ENCODE measurements at places on chromosomes 2 and 18. TPM values are rescaled to one million over a fixed set of nuclear protein-coding genes. Genes with fewer than 3 reads are reported as not detected.

Gene TCF4
- total RNA-seq, result 86.7 TPM

Gene TRIM54
- 0.18 TPM for total RNA-seq

Gene UGT1A5
- 21.3 TPM for total RNA-seq

Gene TSGA10
- 19.9 TPM for total RNA-seq

Gene KCNIP3
- total RNA-seq, result 6.2 TPM

Gene FEV
- not detected for total RNA-seq

Gene LBX2
- 0.36 TPM for total RNA-seq

Gene REEP1
- total RNA-seq, result 15.5 TPM

Gene TYW5
- 11.1 TPM for total RNA-seq

DNA sequence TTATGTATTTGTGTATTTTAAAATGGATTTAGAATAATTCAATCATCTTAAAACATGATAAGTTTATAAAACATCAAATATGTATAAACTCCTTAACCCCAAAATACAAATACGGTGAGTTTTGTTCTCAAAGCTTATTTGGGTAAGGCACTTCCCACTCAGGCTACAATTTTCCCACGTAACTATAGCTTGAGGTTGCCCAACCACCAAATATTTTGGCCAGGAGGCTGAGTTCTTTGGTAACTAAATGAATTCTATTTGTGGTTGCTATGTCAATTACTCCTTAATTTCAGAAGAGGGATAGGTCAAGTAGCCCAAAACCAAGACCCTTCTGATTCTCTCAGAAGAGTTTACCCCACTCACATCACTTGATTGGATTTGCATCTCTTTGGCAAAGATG, 70.4 kb downstream of the MYL12B start:
- no peak for DNase-seq

- DNase-seq, result no peak
These were observed 37.2 kb downstream of the AGPS start for GRCh38 chr2:177429688-177430325.

DNA sequence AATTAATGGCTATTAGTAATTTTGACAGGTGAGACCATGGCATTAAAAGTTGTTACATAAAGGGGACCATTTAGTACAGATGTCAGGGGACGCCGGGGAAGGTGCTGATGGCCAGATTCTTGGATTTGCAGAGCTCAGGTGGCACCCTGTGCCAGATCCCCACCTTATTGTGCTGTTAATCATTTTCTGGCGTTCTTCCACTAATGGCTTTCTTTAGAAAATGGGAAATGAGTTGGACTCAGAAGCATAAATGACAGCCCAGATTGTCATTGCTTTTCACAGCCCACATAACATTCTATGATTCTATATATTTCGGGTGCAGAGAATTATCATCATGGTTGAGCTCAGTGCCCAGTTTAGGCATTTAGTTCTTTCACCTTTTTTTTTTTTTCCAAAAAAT, 257.2 kb upstream of the TCF4 start:
- no peak for DNase-seq

DNA sequence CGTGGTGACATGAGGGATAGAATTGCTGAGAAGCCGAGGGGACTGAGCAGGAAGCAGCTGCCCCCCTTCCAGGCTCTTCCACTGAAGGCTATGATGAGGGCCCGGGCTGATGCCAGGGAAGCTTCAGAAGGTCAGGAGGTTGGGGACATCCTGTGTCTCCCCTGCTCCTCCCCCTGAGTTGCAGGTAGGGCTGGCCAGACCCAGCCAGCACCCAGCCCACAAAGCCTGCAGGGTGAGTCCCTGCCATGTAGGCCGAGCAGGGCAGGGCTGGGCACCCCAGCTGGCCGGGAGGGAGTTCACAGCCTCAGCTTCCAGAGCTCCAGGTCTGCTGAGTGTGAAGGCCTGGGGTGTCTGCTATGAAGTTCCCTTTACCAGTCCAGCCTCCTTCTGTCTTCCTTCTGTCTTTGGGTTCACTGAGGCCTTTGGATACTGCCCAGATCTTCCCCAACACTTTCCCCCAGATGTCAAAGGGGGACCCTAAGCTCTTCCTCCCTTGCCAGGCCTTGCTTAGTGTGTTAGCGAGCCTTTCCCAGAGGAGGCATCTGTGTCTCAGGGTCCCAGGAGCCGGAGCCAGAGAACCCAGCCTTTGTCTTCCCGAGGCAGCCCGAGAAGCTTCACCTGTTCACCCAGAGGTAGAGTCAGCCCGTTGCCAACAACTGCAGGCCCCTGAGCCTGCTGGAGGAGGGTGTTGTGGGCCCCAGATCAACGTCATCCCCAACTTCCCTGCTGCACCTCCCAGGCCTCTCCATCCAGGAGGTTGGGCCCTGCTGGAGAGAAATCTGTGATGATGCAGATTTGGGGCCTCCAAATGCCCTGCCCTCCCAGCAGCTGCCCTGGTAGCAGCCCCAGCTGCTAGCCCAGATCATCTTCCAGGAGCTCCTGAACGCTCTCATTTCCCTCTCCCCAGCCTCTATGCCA, 3.6 kb upstream of the NCL start:
- no peak for DNase-seq

- DNase-seq, result no peak
These were observed 66.8 kb upstream of the STPG4 start for GRCh38 chr2:47221946-47222345.

- DNase-seq, result no peak
These were observed 36.6 kb upstream of the ID2 start for GRCh38 chr2:8645176-8645831.

- DNase-seq, result no peak
These were observed 68.8 kb downstream of the GLI2 start for GRCh38 chr2:120804459-120804858.

- no peak for DNase-seq
These were observed 129.5 kb downstream of the PAX3 start for GRCh38 chr2:222169346-222169745.

DNA sequence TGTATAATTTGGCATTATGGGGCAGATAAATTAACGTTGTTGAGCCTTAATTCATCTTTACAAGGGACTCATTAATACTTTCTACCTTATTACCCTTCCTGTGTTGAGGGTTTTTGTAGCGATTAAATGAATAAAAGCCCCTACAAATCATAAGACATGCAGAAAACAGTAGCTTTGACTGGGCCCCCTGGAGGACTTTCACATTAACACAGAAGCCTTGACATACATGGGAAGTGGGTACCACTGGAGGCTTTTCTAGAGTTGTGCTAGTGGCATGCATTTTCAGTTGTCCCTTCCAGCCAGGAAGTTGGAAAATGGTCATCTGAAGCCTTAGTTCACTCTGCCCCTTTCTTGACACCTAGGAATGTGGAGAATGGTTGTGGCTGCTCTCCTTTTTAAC, 30.2 kb downstream of the MTA3 start:
- DNase-seq, result no peak

GRCh38 chr2:119184512-119184911, 26.0 kb upstream of the C1QL2 start:
- DNase-seq, result no peak

DNA sequence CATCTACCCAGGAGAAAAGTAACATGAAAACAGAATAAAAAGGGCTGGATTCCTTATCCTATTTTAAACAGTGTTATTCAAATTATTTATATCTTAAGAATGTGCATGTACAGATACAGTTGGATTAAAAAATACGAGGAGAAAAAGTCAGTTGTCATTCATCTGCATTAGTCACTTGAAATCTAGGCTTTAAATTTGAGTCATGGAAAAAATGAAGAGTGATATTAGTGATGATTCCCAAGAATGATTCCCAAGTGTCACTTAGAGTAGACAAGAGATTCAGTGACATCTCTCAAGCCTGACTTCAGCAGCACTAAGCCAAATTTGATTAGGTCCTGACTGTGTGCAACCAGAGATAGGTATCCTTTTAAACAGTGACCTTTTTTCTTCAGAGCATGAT, 394.2 kb downstream of the IRS1 start:
- DNase-seq, result no peak

GRCh38 chr18:42564761-42565160, 550.7 kb downstream of the RIT2 start:
- no peak for DNase-seq

DNA sequence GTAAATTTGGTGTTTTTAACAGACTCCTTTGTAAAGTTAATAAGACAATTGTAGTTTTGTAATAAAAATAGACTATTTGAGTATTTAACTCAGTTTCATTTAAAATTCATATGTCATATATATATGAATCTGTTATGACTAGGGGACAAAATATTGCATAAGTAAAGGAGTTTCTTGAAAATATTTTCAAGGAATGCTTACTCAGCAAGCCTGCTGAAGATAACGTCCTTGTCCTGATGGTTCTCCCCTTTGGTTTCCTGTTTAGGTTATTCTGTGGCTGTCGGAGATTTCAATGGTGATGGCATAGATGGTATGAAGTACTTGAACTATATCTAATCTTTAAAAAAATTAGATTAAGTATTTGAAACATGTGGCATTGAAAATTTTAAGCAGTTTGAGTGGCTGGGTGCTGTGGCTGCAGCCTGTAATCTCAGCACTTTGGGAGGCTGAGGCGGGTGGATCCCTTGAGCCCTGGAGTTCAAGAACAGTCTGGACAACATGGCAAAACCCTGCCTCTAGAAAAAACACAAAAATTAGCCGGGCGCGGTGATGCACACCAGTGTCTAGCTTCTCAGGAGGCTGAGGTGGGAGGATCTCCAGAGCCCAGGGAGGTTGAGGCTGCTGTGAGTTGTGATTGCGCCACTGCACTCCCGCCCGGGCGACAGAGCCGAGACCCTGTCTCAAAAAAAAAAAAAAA, 47.1 kb downstream of the ITGAV start:
- no peak for DNase-seq

DNA sequence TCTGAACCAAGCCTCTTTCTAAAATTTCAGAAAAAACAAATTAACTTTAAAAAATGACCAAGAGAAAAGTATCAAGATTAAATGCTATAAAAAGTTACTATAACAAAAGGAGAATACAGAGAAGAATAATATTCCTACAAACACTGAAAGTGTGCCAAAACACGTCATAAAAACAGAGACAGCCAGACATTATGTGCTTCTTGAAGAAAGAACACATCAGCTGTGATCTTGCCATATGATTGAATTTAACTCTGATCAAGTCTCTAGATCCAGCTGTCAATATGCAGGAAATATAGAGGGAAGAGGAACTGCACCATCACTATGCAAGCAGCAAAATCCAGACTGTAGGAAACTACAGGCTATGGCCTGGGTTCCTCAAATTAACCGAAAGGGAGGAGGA, 33.7 kb upstream of the COL5A2 start:
- DNase-seq, result no peak

DNA sequence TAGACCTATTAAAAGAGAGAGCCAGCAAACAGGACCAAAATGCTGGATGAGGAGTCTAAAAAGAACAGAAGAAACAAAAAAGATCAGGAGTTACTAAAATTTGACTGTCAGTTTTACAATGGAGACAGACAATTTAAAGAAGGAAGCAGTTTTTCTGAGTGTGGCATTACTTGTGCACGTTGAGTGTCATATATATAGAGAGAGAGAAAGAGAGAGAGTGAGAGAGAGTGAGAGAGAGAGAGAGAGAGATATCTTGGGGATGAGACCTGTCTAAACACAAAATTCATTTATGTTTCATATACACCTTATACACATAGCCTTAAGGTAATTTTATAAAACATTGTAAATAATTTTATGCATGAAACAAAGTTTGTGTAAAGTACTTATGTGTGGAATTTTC, 2.1 kb upstream of the GALNT3 start:
- no peak for DNase-seq

DNA sequence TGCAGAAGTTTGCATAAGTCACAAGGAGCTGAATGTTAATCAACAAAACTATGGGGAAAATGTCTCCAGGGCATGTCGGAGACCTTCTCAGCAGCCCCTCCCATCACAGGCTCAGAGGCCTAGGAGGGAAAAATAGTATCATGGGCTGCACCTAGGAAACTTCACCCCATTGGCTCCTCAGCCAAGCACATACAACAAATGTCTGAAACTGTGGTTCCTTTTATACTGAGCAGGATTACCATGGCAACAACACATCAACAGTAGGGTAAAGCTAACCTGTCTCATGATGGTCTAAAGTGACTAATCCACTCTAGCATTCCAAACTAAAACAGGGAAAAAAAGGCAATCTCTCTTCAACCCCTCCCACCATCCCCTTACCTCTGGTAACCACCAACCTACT, 3.2 kb upstream of the NEMP2 start:
- no peak for DNase-seq

GRCh38 chr18:58892488-58892887, 27.8 kb downstream of the ZNF532 start:
- DNase-seq, result no peak

DNA sequence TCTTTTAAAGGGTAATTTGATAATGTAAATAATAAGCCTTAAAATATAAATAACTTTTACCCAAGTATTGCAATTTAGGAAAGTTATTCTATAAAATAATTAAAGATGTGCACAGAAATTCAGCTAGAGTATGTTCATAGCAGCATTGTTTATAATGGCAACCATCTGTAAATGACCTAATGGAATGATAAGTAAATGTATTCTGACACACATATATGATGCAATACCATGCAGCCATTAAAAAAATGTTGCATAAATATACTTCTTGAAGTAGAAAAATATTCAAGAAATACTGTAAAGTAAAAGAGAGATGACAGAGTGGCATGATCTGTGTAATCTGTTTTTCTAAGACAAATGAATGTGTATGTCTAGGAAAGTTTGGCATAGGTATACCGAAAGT, 545.7 kb downstream of the ZEB2 start:
- DNase-seq, result no peak

DNA sequence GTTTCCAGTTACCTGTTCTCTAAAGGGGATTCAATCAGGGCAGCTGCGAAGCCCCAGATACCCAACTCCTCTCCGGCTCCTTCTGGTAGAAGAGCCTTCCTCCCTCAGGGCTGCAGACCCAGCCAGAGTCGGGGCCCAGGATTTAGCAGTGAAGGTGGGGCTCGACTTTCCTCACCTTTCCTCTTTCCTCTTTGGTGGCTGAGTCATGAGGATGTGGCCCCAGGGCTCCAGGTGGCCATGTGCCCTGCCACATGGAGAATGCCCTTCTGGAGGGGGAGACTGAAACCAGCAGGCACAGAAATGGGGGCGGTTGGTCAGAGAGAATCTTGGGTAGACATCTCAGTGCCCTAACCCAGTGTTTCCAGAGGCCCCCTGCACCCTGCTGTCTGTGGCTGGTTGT, 402.6 kb downstream of the NBAS start:
- DNase-seq, result no peak

- no peak for DNase-seq
These were observed 106.5 kb upstream of the COL5A2 start for GRCh38 chr2:189285962-189286645.

GRCh38 chr2:239674101-239674980, 273.5 kb upstream of the HDAC4 start:
- peak; percentile 41 for DNase-seq

- no peak for DNase-seq
These were observed 1386.5 kb downstream of the RPIA start for GRCh38 chr2:90077948-90078347.

- no peak for DNase-seq
These were observed 387.8 kb downstream of the ZNF521 start for GRCh38 chr18:24964216-24964615.

Measured in ureter (tissue), 1 donor.